ENCODE measurements at places on chromosomes 7 and 10.

DNA sequence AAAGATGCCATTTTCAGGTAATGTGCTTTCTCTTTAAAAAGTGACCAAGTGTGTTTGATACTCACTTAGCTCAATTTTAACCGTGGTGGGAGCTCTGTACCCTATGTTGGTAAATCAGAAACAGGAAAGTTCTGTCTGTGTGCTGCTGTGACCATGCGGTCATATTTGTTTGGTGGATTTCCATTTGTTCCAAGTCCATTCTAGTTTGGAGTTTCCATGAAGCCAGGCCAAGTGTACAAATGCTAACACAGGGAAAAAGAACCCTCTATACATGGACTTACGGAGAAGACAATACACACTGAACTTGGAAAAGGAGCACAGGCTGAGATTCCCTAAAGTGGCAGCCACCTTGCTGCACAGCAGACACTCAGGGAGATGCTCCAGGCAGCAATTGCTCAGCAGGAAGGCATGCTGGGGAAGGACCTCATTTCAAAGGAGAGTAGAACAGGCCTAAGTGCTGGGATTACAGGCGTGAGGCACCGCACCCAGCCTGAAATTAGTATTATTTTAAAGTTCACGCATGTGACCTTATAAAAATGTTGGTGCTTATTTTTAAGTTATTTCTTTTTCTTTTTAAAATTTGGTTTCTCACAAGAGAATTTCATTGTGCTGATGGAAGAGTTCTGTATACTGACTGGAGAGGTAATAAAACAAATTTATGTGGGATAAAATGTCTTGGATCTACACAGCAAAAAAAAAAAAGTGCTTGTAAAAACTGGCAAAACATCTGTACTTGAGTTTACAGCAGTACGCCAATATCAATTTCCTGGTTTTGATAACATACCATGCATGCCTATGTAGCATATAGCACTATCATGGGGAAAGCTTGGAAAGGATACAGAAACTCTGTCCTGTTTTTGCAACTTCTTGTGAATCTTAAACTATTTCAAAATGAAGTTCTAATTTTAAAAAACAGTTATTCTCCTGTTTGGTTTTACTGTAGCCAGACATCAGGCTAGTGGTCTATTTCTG, 436.2 kb downstream of the KCNMA1 start:
- no peak for DNase-seq

- peak; percentile 9 for DNase-seq
These were observed 32.6 kb upstream of the CNNM1 start for GRCh38 chr10:99296605-99297004.

DNA sequence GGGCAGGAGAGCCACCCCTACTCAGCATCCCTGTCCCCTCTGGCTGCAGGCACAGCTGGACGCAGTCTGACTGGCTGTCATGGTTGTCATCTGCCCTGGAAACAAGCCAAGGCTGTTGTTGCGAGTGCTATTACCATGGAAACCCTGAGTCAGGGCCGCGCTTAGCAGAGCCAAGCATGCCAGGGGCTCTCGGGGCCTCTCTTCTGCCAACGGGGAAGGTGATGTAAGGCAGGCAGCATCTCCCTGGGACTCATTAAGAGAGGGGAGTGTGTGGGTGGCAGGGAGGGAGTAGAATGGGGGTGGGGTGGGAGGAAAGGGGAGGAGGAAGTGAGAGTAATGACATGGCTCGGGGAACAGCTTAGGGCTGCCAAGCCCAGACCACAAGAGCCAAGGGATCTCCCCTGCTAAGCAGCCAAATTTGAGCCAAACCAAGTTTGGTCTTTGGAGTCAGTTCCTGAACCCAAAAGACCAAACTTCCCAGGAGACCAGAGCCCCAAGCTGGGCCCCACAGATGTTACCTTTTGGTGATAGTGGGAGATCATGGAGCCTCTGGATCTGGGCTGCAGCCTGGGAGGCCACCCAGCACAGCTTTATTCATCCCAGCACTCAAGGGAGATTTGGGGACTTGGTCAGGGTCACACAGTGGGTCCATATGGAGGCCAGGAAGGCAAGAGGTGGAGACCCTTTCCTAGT, 67.6 kb downstream of the TMEM130 start:
- peak; percentile 11 for DNase-seq

GRCh38 chr7:18913106-18913505, 204.3 kb downstream of the TWIST1 start:
- DNase-seq: no peak

GRCh38 chr7:100008525-100008924, 6.9 kb upstream of the ZKSCAN1 start:
- DNase-seq: no peak

DNA sequence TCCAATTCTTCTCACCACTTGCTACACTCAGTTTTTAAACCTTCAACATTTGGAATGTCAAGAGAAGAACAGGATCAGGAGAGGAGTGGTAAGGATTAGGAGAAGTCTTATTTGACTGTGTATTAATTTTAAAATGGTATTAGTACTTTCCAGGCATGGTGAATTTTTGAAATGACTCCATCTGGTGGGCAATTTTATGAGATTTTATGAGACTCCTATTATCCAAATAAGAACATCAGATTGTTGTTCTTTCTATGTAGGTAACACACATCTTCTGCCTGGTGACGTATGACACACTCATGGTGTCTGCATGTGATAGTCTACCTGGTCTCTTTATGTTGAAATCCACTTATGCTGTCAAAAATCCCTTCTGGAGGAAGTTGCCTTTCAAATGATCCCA, 51.0 kb downstream of the SLC13A1 start:
- DNase-seq: no peak

DNA sequence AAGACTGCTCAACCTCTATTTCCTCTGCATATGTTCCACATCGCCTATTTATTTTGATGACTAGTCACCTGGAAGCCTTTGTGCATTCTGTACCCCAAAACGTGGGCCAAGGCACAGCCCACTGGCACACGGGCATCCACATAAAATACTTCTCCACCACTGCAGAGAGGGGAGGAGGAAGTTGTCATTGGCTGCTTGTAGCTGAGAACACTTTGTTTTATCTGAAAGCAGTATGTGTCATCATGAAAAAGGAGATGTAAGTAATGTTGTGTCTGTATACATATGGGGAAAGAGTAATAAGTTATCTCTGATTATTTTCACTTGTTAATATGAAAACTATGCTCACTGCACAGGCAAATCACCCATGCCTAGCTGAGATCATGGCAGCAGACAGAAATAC, 48.2 kb upstream of the AMPH start:
- DNase-seq: no peak

GRCh38 chr7:36637417-36637816, 86.9 kb downstream of the AOAH start:
- no peak for DNase-seq

- DNase-seq: no peak
These were observed 178.0 kb downstream of the IMMP2L start for GRCh38 chr7:111384065-111384891.

GRCh38 chr10:123395906-123396305, 241.7 kb downstream of the BUB3 start:
- DNase-seq: no peak

- DNase-seq: no peak
These were observed 260.8 kb downstream of the SKAP2 start for GRCh38 chr7:26603631-26604030.

GRCh38 chr7:7122701-7123281, 59.6 kb upstream of the C1GALT1 start:
- no peak for DNase-seq

DNA sequence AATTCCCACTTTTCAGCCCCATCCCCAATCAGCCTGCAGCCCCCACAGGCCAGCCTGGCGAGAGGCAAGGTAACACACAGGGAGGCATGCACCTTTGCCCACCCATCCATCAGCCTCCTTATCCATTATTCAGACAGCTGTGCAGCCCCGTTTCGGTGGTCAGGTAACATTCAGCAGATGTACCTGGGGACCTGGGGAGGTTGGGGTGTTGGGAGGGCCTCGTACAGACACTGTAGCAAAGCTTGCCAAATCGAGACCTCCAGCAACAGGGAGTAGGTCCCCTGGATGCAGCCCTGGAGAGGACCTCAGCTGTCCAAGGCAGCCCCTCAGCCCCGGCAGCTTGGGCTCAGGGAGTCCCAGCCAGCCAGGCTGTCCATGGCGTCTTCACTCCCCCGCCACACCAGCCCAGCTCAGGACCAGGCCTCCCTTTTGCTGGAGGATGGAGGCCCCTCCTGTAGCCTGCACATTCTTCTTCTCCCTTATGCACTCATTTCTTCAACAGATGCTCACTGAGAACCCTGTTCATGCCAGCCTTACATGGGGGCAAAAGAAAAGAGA, 8.5 kb upstream of the DRGX start:
- no peak for DNase-seq

DNA sequence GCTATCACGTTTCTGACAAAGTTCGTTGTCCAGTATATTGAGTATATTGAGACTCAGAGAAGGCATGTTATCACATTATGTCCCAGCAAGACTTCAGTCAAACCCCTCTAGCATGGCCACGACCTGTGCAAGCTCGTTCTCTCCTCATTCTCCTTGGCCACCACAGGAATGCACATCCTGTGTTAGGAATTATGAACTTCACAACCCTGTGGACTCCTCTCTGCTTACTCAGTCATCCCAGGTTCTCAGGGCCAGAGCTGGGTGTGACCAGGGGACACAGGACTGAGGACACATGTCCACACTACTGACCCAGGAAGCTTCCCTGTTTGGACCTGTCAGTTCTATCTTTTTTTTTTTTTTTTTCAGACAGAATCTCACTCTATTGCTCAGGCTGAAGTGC, 4.4 kb downstream of the SH2D4B start:
- no peak for DNase-seq

DNA sequence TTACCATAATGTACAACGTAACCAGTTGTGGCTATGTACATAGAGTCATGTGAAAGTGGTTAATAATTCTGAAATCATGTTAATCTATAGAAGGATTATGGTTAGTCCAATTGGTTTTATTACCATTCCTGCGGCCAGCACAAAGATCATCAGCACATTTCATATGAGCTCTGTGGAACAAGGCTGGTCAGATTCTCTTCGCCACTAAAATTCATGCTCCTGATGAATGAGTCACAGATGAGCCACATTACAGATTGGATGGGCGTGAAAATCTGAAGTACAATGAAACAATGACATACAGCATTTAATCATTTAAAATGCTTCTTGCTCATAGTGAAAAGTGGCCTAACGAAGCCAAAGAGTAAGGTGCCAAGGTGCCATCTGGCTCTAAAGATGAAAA, 716.2 kb upstream of the PHF14 start:
- no peak for DNase-seq

GRCh38 chr10:74292871-74293427, 141.9 kb downstream of the ADK start:
- no peak for DNase-seq

DNA sequence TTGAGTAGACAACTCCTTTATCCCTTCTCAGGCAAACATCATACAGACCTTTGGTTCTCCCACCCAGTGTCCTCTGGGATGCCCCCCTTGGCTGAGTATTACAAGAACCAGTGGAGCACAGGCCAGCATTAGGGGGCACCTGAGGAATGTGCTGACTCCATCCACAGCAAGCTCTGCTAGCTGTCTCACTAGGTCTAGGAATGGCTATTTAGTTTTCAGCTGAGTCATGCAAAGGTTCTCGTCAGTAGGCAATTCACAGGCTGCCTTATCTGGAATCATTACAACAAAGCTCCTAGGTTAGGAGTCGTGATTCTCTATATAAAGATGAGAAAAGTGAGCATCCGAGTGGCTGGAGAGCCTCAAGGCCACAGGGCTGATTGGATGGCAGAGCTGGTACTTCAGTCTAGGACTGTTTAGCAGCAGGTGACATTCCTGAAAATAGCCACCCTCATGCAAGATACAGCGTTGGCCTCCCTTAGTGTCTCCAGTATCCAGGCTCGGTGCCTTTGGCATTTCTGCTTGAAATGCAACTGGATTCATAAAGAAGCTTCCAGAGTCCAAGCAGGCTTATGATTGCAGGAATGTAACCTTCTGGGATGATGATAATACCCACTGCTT, 75.8 kb downstream of the CDCA7L start:
- no peak for DNase-seq

- peak; percentile 40 for DNase-seq
These were observed 76.1 kb upstream of the CPXM2 start for GRCh38 chr10:123967626-123968243.

GRCh38 chr10:15632456-15633091, 87.1 kb downstream of the ITGA8 start:
- DNase-seq: no peak

- DNase-seq: no peak
These were observed 145.0 kb upstream of the ZMIZ1 start for GRCh38 chr10:78923647-78924318.

DNA sequence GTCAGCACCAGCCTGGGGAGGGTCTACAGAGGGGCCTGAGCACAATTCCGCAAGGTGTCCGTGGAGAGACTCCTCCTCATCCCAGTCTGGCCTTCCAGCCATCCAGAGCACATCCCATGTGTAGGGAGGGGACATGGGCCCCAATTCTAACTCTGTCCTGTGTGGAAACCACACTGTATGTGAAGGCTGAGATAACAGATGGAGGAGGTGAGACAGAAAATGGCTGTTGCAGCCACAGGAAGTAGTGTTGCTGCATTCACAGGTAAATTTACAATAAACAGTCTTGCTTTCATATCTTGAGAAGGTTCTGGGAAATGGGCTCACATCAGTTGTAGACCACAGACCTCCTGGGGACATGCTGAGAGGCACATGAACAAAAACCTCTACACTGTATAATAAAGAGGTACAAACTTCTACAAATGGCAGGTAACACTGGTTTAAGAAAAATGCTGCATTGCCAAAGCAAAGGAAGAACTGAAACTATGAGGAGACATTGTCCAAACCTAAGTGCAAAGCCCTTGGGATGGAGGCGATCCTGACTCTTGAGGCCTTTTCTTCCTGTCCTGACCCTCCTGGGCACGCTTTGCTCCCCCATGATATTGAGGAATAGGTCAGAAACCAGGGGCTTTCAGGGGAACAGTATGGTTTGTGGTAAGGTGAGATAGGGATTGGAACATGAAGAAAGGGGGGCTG, 21.6 kb upstream of the GIMAP2 start:
- DNase-seq: no peak

DNA sequence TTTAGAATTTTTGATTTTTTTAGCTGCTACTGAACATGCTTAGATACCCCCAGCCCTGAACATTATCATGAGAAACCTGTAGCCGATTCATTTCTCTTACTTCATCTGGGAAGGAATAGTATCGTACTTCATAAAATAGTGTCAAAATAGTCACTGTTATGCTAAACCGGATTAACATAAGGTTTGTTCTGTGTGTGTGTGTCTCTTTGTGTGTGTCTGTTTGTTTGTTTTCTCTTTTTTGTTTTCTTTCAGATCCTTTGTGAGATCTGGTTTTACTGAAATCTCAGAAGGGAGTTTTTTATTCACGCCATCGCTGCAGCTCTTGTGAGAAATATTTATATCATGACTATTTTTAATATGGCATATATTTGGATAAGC, 761 bp downstream of the LGI1 start:
- no peak for DNase-seq

All from pons (tissue), 1 donor.